ENCODE measurements at places on chromosomes 5 and 9.

- DNase-seq, result no peak
Observed at GRCh38 chr9:95264954-95265615, 52.4 kb downstream of the FANCC start.

DNA sequence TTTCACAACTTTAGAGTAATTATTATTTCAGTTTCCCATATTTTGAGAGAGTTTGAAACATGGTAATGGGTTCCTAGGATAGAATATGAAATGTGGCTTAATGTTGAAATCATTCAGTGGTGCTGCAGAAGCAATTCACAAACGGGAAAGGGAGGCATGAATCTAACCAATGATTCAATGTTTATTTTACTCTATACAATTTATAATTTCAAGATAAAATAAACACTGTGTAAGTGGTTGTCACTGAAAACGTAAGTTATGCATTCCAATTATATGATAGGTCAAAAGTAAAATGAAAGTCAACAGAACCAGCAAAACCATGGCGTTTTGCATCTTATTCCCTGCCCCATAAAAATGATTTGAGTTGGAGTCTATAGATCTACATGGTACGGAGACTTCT lies 1207.1 kb upstream of the CDH18 start:
- no peak for DNase-seq

DNA sequence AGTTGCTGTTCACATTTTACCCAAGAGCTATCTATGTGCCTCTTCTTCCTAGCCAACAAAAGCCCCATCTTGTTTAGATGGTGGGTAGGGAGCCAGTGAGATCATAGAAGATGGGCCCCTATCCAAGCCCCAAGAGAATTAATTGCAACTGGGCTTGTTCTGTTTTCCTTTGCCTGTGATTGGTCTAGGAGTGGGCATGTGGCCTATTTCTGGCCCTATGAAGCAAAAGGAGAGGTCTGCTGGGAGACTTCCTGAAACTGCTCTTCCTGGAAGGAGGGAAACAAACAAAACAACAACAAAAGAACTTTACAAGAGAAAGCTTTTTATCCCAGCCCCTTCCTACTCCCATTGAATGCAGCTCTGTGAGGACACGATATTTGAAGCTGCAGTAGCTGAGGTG lies 32.5 kb upstream of the ALDOB start:
- no peak for DNase-seq

- no peak for DNase-seq
Observed at GRCh38 chr9:37371565-37372464, 50.7 kb upstream of the GRHPR start.

GRCh38 chr5:129664336-129664937 lies 83.5 kb upstream of the MINAR2 start:
- DNase-seq, result peak; percentile 23

DNA sequence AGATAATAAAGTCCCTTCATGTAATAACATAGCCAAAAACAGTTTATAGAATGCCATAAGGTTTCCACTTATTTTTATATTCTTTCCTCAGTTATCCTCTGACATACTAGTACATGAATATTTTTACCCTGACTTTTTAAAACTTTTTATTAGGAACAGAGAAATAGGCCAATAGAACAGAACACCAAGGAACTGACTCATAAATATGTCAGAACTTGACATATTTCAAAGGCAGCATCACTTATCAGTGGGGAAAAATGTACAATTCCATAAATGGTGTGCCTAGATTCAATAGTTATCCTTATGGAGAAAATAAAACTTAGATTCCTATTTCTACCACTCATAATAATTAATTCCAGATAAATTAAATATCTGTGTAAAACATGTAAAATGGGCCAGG lies 9.4 kb downstream of the STARD4 start:
- no peak for DNase-seq

- DNase-seq, result no peak
Observed at GRCh38 chr5:124654418-124654817, 92.0 kb downstream of the ZNF608 start.

DNA sequence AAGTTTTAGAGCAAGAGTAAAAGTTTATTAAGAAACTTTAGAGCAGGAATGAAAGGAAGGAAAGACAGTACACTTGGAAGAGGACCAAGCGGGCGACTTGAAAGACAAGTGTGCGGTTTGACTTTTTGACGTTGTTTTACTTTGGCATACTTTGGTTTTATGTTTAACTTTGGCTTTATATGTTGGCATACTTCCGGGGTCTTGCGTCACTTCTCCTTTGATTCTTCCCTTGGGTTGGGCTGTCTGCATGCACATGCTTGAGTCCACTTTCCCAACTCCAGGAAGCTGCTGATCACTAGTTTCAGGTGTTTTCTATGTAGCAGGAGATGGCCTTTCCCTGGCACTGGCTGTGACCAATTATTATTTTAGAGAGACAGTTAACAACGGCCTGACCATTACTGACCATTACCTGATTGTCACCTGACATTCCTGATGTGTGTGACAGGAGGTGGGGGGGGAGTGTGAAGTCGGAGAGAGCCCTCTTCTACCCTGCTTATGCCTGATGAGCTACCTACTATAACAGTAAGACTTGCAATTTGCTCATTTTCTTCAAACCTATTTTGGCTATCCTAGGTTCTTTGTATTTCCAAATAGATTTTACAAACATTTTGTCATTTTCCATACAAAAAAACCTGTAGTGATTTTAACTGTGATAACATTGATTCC lies 45.5 kb downstream of the TNFSF8 start:
- DNase-seq, result no peak

DNA sequence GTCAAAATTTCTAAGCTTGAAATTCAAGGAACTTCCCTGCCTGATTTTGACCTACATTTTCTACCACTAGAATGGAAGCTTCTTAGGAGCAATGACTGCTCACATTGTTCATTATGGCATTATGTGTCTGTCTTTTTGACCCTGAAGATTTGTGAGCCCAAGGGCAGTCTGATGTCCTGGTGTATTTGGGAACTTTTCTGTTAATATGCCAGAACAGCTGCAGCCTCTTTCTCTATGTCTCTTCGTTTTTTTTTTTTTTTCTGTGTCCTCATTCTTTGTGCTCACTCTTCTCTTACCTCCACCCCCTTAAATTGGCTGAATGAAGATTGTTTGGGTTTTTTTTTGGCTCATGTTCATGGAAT lies 34.8 kb upstream of the TMC1 start:
- DNase-seq, result no peak

- no peak for DNase-seq
Observed at GRCh38 chr5:136337788-136338187, 27.6 kb downstream of the TRPC7 start.

- DNase-seq, result no peak
Observed at GRCh38 chr9:134426436-134426835, 100.2 kb downstream of the RXRA start.

DNA sequence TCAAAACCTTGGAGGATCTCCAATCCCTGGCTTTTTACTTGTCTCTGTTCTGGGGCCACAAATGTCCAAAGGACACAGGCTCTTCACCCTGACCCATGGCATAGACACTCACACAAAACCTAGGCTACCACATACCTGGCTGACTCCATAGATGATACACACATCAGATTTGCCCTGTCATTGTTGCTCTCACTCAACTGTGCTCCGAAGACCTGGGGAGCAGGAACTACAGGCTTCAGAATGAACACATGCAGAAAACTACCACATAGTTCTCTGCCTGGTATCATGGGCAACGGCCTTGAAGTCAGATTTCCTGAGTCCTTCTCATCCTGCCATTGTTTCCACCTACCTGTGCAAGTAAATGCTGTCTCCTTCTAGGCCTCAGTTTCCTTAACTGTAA lies 226.2 kb downstream of the KIF4B start:
- DNase-seq, result no peak

DNA sequence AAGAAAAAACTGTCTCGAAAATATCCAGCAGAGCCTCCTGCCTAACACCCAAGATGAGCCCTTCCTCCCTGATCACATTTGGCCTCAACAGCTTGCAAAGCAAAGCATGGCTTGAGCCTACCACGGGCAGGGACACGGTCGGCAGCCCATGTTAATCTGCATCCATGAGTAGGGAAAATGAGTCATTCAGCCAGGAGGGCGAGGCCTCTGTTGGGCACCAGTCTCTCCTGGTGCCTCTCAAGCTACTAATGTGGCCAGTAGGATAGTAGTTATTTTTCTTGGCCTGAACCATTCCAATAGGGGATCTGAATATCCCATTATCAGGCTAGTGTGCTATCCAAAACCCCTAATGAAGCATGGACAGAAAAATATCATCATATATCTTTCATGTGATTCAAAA lies 43.0 kb upstream of the SHB start:
- no peak for DNase-seq

- DNase-seq, result no peak
Observed at GRCh38 chr9:99474186-99474585, 252.1 kb downstream of the SEC61B start.

- DNase-seq, result peak; percentile 10
Observed at GRCh38 chr9:70607926-70608325, 193.5 kb upstream of the KLF9 start.

DNA sequence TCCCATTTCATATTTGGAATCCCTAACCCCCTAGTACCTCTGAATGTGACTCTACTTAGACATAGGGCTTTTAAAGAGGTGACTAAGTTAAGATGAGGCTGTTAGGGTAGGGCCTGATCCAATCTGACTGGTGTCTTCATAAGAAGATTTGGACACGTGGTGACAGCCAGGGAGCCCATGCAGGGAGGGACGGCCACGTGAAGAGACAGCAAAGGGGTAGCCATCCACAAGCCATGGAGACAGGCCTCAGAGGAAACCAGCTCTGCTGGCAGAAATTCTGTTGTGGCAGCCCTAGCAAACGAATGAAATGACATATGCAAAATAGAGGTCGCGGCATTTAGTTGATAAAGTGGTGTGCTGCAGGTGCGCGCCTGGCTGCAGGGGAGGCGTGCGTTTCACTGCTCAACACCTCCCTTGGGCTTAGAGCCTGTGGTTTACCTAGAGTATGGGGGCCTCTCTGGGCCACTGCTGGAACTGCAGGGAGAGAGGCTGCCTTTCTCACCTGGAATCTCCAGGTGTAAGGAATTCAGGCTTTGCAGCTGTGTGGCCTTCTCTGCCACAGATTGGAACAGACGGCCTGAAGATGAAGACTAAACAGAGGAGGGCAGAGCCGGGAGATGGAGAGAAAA lies 7.1 kb upstream of the AFAP1L1 start:
- DNase-seq, result peak; percentile 43

- DNase-seq, result no peak
Observed at GRCh38 chr9:34662526-34663302, at the start of gene CCL27. CCL27 (minus strand) TSS chr9:34662657; CDS start chr9:34662633, 24 bp downstream.

DNA sequence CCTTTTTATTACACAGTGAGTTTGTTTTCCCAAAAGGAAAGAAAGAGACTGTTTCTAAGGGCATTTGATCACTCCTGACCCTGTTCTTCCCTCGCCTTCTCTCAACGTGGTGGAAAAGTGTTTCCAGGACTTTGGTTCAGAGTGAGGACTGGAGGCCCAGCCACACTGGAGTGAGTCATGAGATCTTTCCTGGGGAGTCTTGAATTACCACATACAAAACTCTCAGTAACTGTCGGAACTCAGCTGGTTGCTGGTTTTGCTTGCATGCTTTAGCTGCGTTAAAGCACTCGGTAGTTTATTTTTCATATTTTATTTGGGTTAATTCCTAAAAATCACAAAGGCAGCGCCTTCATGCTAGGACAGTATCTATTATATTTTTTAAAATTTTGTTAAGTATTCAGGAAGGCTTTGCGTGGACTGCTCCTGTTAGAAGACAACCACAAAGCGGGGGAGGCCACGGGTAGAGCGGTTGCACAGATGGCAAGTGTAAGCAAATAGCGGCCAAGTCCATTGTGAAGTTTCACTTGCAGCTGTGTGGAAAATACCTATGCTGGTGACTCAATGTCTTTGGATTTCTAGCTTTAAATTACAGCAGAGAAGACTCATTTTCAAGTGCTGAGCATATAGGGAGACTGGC lies 77.7 kb downstream of the ARSB start:
- DNase-seq, result no peak

- DNase-seq, result peak; percentile 10
Observed at GRCh38 chr5:139763930-139764791, 31.4 kb upstream of the PSD2 start.

GRCh38 chr5:157387683-157388093 lies 72.3 kb upstream of the NIPAL4 start:
- DNase-seq, result no peak

DNA sequence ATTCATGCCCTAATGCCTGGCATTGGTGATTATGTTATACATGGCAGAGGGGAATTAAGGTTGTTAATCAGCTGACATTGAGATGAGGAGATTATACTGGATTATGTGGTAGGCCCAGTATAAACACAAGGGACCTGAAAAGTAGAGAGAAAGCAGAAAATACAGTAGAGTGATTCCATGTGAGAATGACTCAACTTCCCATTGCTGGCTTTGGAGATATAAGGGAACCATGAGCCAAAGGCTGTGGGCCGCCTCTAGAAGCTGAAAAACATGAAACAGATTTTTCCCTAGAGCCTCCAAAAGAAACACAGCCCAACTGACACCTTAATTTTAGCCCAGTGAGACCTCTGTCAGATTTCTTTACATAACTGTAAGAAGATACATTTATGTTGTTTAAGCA lies 65.0 kb upstream of the CTXN3 start:
- no peak for DNase-seq

GRCh38 chr5:60843386-60843935 lies 608 bp downstream of the ELOVL7 start:
- DNase-seq, result no peak

GRCh38 chr5:159441441-159441840 lies 111.2 kb upstream of the IL12B start:
- no peak for DNase-seq

DNA sequence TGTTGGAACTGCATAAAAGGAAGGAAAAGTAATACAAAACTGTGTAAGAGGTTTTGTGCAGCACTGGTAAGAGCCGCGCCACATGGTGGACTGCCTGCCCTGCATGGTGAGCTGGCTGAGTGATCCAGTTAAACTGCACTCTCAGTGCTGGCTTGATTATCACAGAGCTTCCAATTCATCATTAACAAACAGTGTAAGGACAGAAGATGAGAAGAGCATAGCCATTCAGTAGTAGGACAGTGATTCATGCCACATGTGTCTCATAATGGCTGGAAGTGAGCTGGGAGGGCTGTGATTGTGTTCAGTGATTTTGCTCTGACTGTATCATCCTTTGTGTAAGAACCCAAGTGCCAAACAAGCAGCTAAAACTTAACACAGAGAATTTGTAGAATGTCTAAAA lies 14.1 kb downstream of the ASPN start:
- no peak for DNase-seq

DNA sequence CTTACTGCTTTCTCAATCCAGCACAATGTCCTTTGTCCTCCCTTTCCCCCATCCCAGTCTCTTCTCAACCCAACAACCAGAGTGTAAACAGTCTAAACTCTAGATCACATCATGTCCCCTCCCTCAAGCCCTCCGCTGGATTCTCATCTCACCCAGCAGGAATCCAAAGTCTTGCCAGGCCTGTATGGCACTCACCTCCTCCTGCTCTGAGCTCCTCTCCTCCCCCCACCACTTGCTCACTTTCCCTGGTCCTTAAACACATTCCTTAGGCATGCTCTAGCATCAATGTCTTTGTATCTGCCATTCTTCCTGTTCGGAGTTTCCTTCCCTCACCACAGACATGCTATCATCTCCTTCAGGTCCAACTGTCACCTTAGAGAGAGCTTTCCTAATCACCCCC lies 78.8 kb downstream of the NIPSNAP3B start:
- no peak for DNase-seq

GRCh38 chr5:149679876-149680809 lies 50.0 kb upstream of the PPARGC1B start:
- no peak for DNase-seq

Measured in CD4-positive, alpha-beta T cell treated with Interleukin-21 for 1 hour (primary cell).